AG04450 (cell line): ENCODE measurements at places on chromosomes 5 and 9. TPM values are rescaled to one million over a fixed set of nuclear protein-coding genes. Genes with fewer than 3 reads are reported as not detected.

GRCh38 chr9:107314763-107315162 is 31.7 kb downstream of the RAD23B start:
- no peak for DNase-seq

DNA sequence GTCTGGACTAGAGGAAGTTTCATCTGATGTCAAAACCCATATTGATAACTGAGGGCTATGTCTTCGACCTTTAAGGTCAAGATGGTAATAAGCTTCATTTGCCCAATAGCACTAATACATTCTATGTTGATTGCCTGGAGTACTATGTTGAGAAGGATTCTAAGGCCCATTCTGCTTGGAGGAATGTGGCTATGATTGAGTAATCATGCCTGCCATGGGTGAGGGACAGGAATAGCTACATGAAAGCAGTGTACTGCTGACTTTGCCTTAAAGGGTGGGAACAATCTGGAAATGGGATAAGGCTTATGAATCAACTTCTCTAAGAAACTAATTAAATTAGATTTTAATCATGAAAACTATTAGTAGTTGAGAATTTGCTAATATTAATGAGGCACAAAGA is 13.6 kb downstream of the NNT start:
- no peak for DNase-seq

- no peak for DNase-seq
Measured at GRCh38 chr5:97788369-97788768, 605.3 kb upstream of the RIOK2 start.

DNA sequence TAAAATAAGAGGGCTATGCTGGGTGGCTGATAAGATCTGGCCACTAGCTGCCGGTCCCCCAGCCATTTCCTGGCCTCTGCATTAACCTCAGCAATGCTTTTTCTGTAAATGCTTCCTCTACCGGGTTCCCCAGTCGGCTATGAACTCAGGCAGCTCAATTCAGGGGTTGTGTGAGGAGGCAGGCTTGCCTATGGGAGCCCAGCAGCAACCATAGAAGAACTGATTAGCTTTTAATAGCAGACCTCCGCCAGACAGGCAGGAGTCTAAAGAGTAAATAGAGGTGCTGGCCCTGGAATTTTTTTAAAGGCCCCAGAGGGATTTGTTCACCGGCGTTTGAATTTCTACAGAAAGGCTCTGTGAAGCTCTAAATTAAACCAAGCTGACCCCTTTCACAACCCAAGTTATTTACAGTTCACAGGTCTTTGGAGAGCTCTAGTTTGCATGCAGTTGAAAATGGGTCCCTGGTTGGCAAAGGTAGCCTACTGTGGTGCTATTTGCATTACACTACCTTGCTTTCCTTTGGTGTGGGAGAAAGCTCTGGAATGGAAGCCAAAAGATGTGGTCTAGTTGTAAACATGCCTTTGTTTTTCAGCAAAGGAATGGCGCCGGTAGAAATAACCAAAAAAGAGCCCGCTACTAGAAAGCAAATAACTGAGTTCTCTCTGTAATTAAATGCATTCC is 289.7 kb upstream of the SEMA6A start:
- DNase-seq, result no peak

DNA sequence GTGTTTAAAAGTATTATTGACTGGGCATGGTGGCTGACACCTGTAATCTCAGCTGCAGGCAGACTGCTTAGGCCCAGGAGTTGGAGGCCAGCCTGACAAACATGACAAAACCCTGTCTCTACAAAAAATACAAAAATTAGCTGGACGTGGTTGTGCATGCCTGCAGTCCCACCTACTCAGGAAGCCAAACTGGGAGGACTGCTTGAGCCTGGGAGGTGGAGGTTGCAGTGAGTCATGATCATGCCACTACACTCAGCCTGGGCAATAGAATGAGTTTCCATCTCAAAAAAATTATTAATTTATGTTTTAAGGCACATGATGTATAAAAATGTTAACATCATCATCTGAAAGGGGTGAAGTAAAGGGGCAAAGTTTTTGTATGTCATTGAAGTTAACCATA is 49.7 kb upstream of the FNIP1 start:
- DNase-seq, result no peak

- no peak for DNase-seq
Measured at GRCh38 chr9:19404283-19405075, 4.3 kb upstream of the ACER2 start.

GRCh38 chr9:79686381-79687130 is 114.8 kb downstream of the TLE4 start:
- DNase-seq, result peak; percentile 23

- DNase-seq, result peak; percentile 78
Measured at GRCh38 chr9:36091026-36091953, 45.2 kb upstream of the GLIPR2 start.

- no peak for DNase-seq
Measured at GRCh38 chr5:138458856-138459255, 6.4 kb upstream of the EGR1 start.

- DNase-seq, result no peak
Measured at GRCh38 chr5:148343046-148343407, 7.7 kb downstream of the SPINK9 start.

DNA sequence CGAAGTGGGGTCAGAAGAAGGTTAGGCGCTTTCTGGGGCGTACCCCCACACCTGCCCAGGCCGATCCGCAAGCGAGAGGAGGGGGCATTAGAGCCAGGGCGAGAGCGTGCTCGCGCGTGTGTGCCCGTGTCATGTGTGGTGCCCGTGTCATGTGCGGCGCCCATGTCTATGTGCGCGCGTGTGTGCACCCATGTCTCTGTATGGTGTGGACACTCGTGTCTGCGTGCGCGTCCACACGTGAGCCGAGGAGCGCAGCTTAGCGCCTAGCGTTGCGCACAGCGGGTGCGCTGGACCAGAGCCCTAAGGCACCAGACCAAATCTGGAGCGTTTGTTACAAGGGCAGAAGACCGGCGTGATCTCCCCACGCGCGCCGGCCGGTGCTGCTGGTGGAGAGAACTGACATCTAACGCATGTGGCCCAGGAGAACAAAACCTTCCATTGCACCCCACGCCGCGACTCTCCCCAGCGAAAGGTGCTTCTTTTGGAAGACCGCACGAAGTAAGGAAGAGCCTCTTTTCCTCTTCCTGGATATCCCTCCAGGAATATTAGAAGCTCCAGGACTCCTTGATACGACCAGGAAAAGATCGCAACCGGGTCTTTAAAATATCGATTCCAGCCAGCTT is 644 bp downstream of the NIM1K start:
- no peak for DNase-seq

DNA sequence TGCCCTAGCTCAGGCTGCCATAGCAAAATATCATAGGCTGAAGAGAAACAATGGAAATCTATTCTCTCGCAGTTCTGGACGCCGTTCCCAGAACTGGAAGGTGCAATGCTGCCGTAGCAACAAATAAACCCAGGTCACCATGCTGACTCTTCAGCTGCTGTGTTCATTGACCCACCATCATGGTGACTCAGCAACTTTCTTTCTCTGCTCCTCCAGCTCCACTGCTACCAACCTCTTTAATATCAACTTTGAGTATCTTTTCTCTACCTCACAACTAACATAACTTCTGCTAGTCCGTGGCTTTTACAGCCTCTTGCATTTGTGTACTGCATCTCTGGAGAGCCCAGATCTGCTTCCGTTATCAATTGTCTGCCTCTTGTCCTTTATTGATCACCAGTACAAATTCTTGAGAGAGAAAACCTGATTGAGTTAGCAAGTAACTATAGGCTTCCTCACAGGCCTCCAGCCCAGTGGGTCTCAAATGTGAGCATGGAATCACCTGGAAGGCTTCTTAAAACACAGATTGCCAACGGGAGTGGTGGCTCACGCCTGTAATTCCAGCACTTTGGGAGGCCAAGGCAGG is 47.3 kb upstream of the SLC30A5 start:
- DNase-seq, result no peak

DNA sequence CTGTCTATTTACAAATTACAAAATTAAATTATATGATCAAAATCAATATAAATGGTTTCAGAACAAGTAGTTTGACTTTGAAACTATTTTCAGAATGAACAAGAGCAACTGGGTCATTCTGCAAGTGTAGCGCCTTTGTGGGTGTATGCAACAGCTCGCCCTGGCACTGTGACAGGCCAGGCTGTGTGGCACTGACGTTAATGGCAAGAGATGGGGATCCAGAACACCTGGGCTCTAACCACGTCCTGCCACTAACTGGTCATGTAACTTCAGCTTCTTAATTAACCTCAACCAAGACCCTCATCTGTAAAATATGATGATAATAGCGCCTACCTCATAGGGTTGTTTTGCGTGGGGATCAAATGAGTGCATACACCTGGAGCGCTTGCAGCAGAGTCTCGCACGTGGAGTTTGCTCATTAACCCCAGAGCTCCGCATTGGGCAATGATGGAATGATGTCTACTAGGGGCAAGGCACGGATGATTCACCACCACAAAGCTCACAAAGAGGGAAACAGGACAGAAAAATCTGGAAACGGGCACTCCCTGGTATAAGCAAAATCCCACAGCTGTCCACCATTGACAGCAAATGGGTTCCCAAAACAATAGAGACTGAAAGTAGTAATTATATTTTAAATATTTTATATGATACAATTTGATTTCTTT is 639.4 kb downstream of the SEMA5A start:
- DNase-seq, result peak; percentile 39

DNA sequence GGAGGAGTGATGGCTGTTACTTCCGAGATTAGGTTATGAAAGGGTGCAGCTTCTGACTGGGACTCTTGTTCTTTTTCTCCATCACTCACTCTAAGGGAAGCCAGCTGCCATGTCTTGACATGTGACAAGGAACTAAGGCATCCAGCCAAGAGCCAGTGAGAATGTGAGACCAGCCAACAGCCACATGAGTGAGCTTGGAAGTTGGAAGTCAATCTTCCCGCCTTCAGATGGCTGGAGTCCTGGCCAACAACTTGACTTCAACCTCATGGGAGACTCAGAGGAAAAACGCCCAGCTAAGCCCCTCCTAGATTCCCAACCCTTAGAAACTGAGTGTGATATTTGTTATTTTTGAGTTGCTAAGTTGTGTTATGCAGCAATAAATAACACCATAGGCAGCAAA is 201.1 kb downstream of the SNX18 start:
- no peak for DNase-seq

GRCh38 chr5:179612577-179613459 is 10.7 kb downstream of the HNRNPH1 start:
- no peak for DNase-seq

DNA sequence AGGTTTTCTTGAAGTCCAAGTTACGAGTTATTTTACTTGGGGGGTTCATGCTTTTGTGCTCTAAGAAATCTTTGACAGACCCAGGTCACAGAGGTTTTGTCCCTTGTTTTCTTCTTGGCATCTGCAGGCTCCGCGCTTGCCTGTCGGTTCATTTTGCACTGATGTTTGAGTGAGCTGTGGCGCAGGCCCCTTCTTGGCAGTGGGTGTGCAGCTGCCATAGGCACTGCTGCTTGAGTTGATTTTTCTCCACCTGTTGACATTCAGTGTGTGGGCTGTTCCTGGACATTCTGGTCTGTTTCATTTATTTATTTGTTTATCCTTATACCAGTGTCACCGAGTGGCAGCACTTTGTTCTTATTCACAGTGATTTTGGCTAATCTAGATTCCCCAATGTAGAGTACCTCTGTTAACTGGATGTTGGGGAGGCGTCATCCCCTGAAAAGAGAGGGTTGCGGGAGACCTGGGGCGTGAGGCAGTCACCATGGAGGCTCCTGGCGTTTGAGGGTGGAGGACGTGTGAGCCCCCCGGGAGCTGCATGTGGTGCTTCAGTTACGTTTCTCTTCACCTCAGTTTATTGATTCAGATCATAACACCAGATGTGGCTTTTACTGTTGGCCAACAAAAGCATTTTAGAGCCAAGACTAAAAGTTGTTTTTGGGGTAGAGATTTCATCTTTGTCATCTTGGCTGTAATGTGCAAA is 121.4 kb upstream of the CACNA1B start:
- no peak for DNase-seq

DNA sequence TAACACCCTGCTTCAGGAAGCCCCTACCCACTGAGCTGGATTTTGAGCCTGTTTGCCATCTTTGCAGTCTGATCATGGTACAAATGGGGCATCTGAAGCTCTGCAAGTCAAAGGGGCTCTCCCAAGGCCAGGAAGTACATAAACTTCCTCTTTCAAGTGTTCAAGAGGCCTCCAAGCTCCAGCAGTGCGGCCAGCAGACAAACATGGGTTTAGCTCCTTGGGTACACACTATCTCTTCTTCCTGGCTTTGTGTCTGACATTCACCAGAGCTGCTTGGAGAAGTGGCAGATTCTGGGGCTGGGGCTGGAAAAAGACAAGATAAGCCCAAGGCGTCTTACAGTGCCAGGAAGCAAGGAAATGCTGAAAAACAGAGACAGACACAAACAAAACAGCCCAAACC is 34.1 kb downstream of the LAMC3 start:
- DNase-seq, result no peak

- DNase-seq, result no peak
Measured at GRCh38 chr5:177426566-177427210, at the start of gene GRK6. GRK6 (plus strand) TSS chr5:177426676; CDS start chr5:177426846, 170 bp downstream.

Gene PCDHGA12
- 3.4 and 4.3 TPM in 2 replicates for polyA plus RNA-seq

Gene PCDHGA1
- polyA plus RNA-seq, result 1.9 and 2.2 TPM in 2 replicates

Gene EMB
- polyA plus RNA-seq, result 0.83 and 0.89 TPM in 2 replicates

Gene SHISAL2B
- not detected in 2 replicates for polyA plus RNA-seq
